ENCODE measurements at places on chromosomes 1 and 21.

GRCh38 chr1:30904191-30904961 is 4.2 kb downstream of the SDC3 start:
- DNase-seq: no peak

DNA sequence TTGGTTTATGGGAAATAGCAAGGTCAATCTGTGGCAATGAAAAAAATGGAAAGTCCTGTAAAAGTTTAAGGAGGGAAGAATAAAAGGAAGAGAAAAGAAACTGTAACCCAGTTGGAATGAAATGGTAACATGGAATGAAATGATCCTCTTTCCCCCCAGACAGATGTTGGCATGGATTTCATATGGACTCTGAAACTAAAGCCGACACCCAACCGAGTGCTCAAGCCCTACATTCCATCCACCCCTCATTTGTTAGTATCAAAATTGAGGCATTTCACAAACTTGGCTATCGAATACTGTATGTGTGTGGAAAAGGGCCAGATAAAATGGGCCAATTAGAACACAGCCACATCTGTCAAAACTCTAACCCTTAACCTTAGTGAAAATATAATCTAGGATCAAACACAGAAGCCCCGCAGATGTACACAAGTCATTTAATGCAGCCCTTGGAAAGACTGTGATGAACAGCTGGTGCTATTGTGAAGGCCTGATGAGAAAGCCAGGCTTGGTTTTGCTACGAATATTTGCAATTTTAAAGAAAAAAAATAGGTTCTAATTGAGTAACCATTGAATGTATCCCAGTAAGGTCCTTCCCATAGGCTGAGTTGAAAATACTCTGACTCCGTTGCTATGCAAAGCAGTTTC is 72.6 kb upstream of the RGL1 start:
- no peak for DNase-seq

GRCh38 chr1:2414297-2414958 is 2.1 kb upstream of the PEX10 start:
- peak; percentile 66 for DNase-seq

GRCh38 chr1:119011116-119011515 is 23.0 kb upstream of the TBX15 start:
- DNase-seq: no peak

DNA sequence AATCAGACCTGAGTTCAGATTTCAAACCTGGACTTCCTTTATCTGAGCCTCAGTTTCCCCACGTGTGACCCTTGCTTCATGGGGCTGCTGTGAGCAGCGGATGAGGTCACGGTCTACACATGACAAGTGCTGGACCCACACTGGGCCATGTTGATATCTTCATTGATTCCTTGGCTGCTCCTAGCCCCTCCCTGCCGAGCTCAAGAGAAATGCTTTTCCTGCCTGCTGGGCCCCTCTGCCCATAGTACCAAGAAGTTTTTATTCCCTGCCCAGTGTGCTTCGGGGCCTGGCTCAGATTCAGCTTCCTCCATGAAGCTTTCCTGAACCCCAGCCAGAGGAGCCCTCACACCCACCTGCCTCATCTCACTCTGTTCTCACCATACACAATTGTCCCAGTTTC is 181.6 kb downstream of the PTPRU start:
- no peak for DNase-seq

GRCh38 chr21:45833414-45833813 is 148.2 kb upstream of the COL6A1 start:
- DNase-seq: no peak

- no peak for DNase-seq
These were observed 199.5 kb downstream of the AJAP1 start for GRCh38 chr1:4853904-4854303.

DNA sequence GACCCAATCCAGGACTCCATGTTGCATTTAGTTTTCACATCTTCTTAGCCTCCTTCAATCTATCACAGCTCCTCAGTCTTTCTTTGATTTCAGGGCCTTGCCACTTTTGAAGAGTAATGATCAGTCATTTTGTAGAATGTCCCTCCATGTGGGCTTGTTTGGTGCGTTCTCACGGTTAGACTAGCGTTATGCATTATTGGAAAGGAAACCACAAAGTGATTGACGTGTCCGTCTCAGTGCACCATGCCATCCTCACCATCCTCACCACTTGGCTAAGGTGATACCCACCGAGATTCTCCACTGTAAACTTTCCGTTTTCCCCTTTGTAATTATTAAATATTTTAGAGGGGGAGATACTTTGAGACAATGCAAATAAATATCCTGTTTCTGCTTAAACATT is 59.6 kb upstream of the OLIG2 start:
- no peak for DNase-seq

DNA sequence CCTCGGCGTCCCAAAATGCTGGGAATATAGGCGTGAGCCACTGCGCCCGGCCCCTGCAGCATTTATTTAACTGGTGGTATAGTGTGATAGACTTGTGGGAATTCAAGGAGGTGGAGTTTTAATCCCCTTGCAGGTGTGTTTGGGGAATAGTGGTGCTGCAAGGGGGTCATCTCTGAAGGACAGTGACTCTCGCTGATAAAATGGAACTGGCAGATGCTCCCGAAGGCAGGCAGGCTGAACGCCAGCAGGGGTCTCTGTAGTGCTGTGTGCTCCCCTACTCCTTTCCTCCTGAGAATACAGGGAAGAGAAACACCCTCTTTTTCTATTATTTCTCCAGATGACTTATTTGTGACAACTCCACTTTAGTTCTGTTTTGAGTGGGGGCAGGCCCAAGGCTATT is 4.0 kb downstream of the OSCP1 start:
- DNase-seq: no peak

- no peak for DNase-seq
These were observed 22.2 kb downstream of the RUNX1 start for GRCh38 chr21:35026617-35027562.

DNA sequence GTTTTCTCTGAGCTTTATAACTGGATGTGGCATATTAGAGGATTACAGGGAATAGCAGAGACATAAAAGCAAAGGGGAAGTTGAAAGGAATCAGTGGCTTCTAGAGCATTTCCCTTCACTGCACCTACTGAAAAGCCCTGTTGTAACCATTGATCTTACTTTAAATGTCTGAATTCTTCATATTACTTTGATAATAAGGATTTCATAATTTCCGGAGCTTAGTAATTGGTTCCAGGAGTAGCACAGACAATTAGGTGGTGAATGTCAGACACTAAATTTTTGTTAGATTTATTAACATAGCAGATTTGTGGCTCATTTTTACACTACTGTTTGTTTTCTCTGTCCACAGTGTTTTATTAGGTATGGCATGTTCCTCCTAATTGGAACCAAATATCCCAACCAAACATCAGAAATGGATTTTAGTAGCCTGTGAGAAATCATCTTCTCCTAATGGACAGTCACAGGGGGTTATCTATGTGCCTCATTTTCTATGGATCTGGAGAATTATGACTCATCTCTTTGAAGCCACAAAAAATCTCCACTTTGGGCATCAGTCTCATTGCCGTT is 100.5 kb downstream of the GIPC2 start:
- DNase-seq: no peak

- no peak for DNase-seq
These were observed 8.4 kb upstream of the SLC16A1 start for GRCh38 chr1:112964347-112964746.

DNA sequence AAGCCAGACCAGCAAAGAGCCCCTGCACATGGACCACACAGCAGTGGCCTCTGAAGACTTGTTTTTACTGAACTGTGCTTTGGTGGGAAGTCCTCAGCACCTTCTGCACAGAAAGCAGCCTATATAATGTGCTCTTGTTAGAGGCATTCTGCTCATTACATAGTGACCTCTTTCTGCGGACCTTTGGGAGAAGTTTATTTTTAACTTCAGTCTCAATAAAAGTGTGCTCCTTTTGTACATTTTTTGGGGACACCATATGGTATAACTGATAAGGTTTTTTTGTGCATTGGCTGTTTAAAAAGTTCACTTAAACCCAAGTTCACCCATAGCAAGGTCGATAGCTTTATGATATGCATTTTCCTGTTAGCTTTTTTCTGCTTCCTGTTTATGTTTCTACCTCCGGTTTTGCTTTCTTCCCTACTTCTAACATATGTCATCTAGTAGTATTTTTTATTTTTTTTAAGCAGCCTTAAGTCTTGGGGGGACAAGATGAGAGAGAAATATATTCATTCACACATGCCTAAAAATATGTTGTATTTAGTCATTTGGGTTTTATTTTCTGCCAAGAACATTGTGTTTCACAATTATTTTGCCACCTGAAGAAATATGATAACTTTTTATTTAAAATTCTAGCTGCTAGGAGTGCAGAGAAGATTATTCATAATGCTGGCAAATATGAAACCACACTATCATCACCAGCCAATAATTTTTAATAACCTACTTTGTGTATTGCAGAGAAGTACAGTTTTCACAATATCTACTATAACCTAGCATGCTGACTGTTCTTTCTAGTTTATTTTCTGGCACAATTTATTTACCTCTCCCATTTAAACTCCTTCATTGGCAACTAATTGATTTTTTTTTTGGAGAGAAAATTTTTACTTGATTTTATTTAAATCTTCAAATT is 22.9 kb upstream of the SLC19A2 start:
- DNase-seq: no peak

- no peak for DNase-seq
These were observed 72.2 kb downstream of the TDRD5 start for GRCh38 chr1:179663810-179664209.
